ENCODE measurements at places on chromosomes 6 and 20.

DNA sequence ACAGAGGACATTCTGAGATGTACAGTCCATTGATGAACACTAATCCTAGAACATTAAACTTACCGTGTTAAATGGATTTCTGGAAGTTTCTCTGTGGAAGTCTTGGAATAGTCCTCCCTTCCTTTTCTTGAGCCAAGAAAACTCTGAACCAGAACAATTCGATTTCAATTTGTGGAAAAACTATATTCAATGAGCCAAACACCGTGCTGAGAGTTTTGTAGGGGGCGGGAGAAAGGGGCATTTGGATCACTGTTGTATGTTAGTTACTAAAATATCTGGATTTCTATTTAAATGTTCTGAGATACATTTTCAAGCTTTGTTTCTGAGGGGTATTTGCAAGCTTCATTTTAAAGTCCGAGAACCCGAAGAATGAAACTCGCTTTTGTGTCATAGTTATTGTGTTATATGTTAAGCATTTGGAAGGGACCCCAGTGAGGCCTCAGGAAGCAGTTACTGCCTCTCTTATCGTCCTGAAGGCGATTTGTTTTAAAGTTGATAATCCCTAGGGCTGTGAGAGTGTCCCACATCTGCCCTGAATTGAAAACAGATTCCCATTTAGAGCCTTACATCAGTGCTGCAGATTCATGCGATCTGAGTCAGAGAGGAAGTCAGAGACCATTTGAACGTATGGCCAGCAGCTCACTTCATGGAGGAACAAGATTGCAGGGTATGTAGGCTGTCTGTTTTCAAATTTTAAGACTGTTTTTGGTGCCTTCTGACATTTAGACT, 70.8 kb upstream of the SASH1 start:
- DNase-seq, result no peak

- DNase-seq, result peak; percentile 49
Observed at GRCh38 chr6:157983406-157984119, 1.9 kb downstream of the SYNJ2 start.

GRCh38 chr6:16799279-16800193, 38.3 kb upstream of the ATXN1 start:
- no peak for DNase-seq

DNA sequence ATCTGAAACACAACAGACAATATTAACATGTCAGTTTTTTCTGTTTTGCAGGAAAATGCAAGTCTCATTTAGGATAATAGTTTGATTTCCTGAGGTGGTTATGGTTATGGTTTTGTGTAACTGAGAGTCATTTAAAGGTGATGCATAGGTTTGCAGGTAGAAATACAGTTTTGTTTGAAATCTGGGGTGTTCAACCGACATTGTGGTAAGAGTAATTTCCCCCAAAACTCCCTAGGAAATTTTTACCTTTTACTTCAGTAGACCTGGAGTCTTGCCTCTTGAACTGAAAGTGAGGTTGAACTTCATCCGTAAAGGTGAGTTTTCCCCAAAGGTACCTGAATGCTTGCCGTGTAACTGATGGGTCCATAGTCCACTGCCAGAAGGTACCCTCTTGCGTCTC, 71.4 kb downstream of the JARID2 start:
- DNase-seq, result no peak

GRCh38 chr20:41738604-41739206, 120.5 kb upstream of the CHD6 start:
- DNase-seq, result peak; percentile 89

DNA sequence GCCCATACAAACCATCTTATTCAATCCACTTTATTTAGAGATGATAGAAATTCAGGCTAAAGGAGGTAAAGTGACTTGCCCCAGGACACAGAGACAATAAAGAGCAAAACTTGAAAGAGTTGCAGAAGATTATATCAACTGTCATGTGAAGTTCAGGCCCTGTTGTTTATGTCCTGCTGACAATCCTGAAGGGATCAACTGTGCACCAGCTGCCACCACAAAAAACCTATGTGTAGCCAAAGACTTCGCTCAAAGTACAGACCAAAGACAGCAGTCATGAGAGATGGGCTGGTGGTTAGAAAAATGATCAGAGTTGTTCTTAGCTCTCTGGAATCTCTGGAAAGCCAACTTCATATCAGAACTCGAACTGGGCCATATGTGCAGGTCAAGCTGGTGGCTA, 16.0 kb upstream of the CITED2 start:
- DNase-seq, result peak; percentile 11

GRCh38 chr20:631101-631500, 21.0 kb upstream of the TCF15 start:
- DNase-seq, result no peak

- DNase-seq, result no peak
Observed at GRCh38 chr20:34142121-34142520, 30.1 kb upstream of the EIF2S2 start.

DNA sequence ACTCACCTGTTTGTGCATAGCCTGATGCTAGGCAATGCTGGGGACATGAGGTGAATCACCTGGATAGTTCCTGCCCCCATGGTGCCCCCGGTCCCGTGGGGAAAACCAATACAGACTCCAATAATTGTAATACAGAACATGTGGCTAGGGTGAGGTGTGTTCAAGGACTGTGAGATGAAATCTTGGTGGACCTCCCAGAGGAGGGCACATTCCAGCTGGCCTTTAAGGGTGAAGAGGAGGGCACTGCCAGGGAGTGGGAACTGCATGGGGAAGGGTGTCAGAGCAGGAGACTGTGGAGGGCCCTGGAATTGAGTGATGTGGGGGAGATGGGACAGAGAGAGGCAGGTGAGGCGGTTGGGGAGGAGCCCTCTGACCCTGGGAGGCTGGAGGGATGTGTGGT, 2.5 kb downstream of the COX4I2 start:
- no peak for DNase-seq

GRCh38 chr6:40398034-40398691, 189.0 kb downstream of the LRFN2 start:
- DNase-seq, result no peak

- DNase-seq, result no peak
Observed at GRCh38 chr20:44776980-44777379, 31.3 kb downstream of the KCNK15 start.

GRCh38 chr6:131000544-131000943, 62.5 kb downstream of the EPB41L2 start:
- no peak for DNase-seq

- no peak for DNase-seq
Observed at GRCh38 chr6:8628063-8628462, 192.7 kb upstream of the SLC35B3 start.

All from brain (organoid and tissue), 16 donors.